Muscle of leg (tissue), 16 donors: ENCODE measurements at places on chromosomes 6 and 20. TPM values are rescaled to one million over a fixed set of nuclear protein-coding genes. Genes with fewer than 3 reads are reported as not detected.

Gene EPB41L2
- 204 TPM for polyA plus RNA-seq

DNA sequence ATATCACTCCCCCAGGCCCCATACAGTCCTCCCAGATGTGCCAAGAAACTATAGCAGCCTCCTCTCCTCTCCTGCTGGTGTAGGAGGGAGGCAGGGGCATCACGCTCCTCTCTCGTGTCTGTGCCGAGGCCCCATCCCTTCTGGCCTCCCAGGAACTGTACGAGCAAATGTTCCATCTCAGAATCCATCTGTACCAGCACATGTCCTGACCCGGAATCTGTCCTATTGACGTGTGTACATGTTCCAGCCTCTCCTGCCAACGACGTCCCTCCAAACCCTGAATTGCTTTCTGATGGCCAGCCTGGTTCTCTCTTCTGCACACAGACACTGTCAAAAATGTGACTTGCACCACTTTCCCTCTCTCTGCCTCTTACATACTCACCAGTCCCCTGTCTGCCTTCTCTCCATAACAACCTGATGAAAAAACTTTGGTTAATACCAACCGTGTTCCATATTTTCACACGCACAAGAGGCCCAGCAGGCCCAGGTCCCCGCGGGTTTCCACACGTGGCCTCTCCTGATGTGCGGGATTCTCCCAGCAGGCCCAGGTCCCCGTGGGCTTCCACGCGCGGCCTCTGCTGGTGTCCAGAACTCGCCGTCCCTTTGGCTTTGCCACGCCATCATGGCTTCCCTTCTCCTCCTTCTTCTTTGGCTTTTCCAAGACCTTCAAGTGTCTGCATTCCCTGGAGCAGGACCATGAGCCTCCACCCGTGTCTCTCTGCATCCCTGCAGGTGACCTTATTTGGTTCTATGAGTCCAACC is 125.2 kb upstream of the THBS2 start:
- H3K36me3 ChIP-seq: no peaks in the 10 kb centered on the region
- H3K27ac ChIP-seq: no peak overlapping the region
- peaks cover 4% of the 10 kb centered on the region for H3K4me1 ChIP-seq
- DNase-seq: no peak

DNA sequence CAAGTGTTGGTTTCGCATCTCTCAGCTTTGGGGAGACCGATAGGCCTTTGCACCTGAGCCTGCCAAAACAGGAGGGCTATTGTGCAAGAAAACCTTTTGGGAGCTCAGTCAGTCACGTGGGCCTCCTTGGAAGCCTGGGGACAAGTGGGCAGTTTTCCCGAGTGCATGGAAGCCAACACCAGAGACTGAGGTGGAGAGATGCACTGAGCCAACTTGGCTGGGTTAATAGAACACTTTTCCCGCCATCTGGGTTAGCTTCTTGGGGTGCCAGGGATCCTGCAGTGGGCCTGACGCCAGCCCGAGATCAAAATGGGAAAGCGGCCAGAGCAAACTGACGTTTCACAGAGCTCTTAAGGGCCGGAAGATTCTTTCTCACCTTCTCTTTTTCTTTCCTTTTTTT is 2.8 kb upstream of the OOEP start:
- H3K4me1 ChIP-seq: no peaks in the 10 kb centered on the region
- H3K27ac ChIP-seq: no peak overlapping the region
- no peaks in the 10 kb centered on the region for H3K36me3 ChIP-seq
- H3K4me3 ChIP-seq: no peak overlapping the region

DNA sequence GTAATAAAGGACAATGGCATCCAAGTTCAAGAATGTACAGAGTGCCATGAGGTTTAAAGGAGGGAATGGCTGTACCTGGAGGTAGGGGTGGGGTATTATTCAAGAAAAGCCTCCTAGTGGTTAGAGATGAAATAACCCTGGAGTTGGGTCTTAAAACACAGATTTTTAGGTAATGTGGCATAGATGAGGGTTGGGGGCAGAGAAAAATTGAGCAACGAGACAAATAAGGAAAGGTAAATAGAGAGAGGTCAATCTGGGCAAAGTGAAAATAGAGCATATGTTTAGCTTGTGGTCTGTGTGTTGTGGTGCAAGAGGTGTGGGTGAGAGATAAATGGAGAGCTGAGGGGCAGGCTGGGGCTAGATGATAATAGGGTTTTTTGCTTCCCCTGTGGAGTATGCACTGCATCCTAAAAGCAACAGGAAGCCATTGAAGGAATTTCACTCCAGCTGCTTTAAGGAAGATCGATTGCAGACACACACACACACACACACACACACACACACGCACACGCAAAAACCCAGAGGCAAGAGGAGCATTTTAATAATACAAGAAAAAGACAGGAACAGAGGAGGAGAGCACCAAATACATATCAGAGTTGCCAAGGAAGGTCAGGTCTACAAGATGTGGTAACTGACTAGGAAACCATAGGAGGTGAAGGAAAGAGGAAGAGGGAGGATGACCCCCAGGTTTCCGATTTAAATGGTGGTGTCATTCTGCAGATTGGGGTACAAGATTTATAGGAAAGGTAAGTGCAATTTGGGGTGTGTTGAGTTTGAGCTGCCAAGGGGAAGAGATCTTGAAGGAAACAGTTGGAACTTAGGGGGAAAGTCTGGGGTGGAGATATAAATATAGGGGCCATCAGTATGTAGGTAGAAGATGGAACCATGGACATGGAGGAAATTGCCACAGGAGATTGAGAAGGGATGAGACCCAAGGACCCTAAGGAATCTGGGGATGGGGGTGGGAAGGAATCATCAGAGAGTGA is 31.3 kb upstream of the ADGRF1 start:
- H3K4me1 ChIP-seq: peaks cover 15% of the 10 kb centered on the region
- H3K27ac ChIP-seq: no peak overlapping the region
- no peaks in the 10 kb centered on the region for H3K36me3 ChIP-seq
- no peak overlapping the region for H3K4me3 ChIP-seq
- H3K27me3 ChIP-seq: no peaks in the 10 kb centered on the region

DNA sequence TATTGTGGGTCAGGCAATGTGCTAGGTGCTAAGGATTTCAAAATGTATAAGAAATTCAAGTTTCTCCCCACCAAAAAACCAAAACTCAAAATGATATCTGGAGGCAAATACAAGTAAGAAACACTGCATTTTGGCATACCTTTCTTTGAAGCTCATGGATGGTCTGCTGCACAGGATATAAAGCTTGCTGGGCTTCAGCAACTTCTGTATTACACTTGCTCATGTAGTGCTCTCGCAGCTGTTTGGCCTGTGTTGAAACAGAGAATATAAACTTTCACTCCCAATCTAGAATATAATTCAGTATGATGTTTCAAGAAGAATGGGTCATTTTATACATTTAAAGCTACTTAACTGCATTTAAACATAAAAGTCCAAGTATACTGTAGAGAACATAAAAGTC is 39.6 kb downstream of the SHPRH start:
- peaks cover 17% of the 10 kb centered on the region for H3K36me3 ChIP-seq
- no peaks in the 10 kb centered on the region for H3K27me3 ChIP-seq
- H3K27ac ChIP-seq: no peak overlapping the region
- no peaks in the 10 kb centered on the region for H3K4me1 ChIP-seq
- no peak for DNase-seq
- no peak overlapping the region for H3K4me3 ChIP-seq

- DNase-seq: no peak
- H3K4me1 ChIP-seq: peaks cover 36% of the 10 kb centered on the region
- no peaks in the 10 kb centered on the region for H3K27me3 ChIP-seq
- H3K27ac ChIP-seq: no peak overlapping the region
- no peak overlapping the region for H3K4me3 ChIP-seq
- no peaks in the 10 kb centered on the region for H3K36me3 ChIP-seq
Observed at GRCh38 chr20:62381842-62382241, 5.1 kb upstream of the RPS21 start.
